ENCODE measurements at places on chromosomes 6 and 20.
A peak's percentile ranks its signal among the peaks of the same experiment; 100 is the strongest.

- DNase-seq: no peak
Measured at GRCh38 chr20:17495826-17496225, 35.4 kb downstream of the BFSP1 start.

DNA sequence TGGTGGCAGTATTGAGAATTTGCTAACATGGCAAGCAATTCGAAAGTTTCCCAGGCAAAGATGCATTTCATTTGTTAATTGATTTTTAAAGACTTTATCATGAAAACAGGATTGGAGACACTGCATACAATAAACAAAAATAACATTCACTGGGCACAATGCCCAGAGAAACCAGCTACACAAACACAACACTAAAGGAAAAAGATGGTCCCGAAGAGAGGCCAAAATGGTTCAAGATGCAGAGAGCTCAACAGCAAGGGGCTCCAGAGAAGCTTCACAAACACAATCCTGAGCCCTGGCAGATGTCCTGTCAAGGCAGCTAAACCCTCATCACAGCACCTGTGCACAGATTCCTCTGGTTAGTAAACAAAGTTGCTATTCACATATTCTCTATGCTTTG, 79.3 kb downstream of the INSM1 start:
- DNase-seq: no peak

GRCh38 chr20:43914311-43915210, at the start of gene TOX2:
TSS of gene TOX2 (plus strand) at chr20:43914852. CDS start at chr20:43914892, 40 bp downstream.
- no peak for DNase-seq

DNA sequence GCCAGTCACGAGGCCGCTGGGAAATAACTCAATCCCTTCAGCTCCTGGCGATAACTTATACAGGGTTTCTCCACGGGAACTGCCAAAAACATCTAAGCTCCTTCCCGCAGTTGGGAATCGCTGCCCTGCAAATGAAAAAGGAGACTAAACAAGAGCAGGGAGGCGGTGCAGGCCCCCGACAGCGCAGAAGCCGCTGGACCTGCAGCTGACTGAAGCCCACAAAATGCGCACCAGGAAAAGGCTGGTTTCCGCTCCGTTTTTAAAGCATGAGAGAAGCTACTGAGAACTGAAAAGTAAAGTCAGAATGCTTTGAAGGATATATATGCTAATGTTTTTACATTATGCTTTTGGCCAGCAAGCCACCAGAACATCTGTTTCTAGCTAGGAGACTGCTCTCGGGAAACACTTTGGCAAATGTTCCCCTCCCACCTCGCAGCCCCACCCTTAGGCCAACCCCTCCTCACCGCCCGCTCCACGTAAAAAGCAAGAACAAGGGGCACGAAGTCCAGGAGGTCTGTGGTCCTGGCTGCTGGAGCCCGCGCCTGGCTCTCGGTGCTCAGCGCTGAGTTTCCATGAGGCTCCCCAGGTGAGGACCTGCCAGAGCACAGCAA, 90.5 kb downstream of the SOD2 start:
- DNase-seq: no peak

GRCh38 chr6:75205776-75206575, at the start of gene COL12A1:
TSS of gene COL12A1 (minus strand) at chr6:75206053. CDS start at chr6:75202792, 3,261 bp downstream.
- DNase-seq: peak; percentile 99

DNA sequence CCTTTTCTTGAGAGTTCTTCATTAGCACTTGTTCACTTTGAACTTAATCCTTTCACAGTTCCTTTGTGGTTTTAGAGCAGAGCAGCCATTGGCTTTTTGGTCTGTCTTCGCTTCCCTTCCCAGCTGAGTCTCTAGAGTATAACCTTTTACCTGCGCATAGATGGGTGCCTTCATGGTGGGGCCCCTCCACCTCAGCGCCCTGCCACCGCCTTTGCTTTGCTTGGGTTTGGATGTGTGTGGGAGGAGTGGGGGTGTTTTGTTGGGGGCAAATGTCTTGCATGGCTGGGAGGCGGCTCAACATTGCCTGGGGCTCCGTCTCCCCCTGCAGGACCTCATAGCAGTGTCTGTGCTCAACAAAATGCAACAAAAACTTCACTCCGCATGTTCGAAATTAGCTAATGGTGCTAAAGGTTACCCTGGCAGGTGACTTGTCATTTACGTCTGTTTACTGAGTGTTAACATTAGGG, 11.9 kb downstream of the PYGB start:
- no peak for DNase-seq

- DNase-seq: no peak
Measured at GRCh38 chr6:30547454-30547853, 8.8 kb downstream of the GNL1 start.

DNA sequence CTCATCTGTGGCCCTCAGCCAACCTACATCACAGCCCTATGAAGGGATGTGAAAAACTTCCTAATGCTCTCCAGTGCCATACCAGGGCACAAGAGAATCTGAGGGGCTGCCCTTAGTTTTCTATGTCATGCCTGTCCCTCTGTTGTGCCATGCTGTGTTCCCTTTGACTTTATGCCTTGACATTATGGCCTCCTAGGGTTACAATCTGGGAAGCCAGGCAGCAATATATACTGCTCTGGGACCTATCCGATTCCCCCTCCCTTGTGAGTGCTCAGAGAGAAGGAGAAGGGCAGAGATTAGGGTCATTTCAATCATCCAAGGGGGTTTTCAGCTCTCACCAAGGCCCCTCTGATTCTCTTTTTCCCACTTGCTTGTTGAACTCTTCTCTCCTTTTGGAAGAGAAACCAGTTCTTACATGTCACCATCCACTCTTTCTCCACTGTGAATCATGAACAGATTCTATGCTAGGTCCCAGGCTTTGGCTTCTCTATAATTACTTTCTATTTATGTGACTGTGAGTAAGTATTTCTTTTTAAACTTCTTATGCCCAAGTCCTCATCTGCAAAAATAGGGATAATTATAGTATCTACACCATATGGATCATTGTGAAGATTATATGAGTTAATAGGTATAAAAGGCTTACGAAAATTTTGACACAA, 14.2 kb upstream of the FRK start:
- DNase-seq: no peak

DNA sequence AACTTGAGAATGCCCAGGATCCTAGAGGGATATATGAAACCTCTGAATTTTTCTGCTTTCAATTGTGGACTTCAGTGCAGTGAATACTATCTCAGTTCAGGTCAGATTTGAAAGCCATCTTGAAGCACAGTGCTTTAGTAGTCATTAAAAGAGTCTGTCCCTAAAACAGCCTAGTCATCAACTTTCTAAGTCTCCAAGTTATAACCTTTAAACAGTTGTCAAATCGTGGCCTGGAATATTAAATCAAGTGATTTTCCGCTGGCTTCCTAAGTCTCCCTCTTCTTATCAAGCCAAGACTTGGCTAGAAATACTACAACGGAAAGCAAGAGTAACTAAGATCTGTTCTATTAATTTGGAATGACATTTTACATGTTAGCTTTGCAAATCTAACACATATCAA, 45.8 kb downstream of the SCML4 start:
- no peak for DNase-seq

GRCh38 chr6:143333081-143333480, 117.4 kb downstream of the ADAT2 start:
- no peak for DNase-seq

DNA sequence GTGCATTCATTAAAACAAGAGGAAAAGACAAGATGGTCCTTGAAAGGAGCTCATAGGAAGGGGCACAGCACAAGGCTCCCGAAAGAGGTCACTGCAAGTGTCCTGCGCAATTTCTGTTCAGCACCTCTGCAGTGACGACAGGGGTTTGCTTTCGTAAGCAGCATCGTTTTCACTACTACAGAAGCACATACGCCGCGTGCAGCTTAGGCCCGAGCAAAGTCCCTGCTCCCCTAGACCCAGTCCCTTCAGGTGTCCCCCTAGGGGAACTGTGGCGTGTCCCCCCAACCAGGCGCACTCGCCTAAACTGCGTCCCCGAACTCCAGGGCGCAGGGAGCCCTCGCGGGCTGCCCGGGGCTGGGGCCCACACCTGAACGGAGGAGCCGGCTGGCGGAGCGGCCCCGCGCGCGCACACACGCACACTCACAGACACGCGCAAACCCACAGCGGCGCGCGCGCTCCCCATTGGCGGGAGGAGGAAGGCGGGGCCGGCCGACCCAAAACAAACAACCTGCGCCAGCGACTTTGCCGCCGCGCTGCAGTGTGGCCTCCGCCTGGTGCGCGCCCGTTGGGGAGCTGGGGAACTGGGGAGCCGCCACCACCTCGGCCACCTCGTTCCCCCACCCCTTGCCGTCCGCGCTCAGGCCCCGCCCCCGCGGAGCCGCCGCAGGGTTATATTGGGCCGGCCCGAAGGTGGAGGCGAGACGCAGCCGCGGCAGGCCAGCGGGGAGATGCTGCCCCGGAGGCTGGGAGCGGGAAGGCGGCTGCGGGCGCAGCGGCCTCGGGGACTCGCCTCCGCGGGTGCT, at the start of gene FOXQ1:
TSS of gene FOXQ1 (plus strand) at position 699 of the 803 bp plus-strand sequence. CDS start 607 bp downstream, outside the sequence.
- no peak for DNase-seq

GRCh38 chr6:154331750-154332149, 24.9 kb downstream of the IPCEF1 start:
- DNase-seq: no peak

DNA sequence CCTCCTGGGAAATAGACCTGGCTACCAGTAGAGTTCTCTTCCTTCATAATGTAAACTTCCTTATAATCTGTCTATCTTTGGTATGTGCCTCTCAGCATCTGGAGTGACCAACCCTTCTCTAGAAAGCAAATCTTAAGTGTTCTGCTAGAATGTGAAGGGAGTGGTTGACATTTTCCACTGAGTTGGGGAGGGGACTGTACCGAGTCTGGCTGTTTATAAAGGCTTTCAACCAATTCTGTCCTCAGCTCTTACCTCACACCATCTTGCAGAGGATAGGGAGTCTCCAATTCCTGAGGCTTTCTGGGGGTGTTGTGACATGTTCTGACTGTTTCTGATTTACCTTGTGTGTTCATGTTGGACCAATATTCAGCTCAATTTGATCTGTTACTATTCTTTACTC, 39.6 kb downstream of the FAM217A start:
- DNase-seq: no peak

GRCh38 chr6:37095997-37096396, 74.0 kb upstream of the PIM1 start:
- DNase-seq: no peak

DNA sequence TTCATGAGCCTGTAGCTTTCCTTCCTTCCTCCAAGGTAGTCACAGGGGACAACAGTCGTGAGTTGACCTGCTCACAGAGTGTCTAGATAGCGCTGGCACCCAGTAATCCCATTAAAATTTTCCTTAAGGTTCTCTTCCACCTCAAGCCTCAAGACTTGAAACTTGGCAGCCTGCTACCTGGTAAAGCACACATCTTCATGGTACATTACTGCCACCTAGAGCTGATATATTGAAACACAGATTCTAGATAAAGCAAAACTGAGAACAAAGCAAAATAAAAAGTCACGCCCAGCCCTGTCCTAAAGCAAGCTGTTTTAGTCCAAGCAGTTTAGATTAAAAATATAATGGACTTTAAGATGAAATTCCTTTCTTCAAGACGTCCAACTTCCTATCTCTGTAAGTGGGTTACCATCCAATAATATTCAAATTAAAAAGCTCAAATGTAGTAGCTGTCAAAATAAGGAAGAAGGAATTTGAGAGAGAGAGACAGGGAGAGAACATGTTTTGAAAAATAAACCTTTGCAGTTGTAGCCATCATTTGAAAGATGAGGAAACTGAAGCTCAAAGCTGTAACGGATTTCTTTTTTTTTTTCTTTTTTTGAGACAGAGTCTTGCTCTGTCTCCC, 50.7 kb upstream of the CD83 start:
- no peak for DNase-seq

- DNase-seq: no peak
Measured at GRCh38 chr20:59047938-59048680, 5.5 kb upstream of the PRELID3B start.

DNA sequence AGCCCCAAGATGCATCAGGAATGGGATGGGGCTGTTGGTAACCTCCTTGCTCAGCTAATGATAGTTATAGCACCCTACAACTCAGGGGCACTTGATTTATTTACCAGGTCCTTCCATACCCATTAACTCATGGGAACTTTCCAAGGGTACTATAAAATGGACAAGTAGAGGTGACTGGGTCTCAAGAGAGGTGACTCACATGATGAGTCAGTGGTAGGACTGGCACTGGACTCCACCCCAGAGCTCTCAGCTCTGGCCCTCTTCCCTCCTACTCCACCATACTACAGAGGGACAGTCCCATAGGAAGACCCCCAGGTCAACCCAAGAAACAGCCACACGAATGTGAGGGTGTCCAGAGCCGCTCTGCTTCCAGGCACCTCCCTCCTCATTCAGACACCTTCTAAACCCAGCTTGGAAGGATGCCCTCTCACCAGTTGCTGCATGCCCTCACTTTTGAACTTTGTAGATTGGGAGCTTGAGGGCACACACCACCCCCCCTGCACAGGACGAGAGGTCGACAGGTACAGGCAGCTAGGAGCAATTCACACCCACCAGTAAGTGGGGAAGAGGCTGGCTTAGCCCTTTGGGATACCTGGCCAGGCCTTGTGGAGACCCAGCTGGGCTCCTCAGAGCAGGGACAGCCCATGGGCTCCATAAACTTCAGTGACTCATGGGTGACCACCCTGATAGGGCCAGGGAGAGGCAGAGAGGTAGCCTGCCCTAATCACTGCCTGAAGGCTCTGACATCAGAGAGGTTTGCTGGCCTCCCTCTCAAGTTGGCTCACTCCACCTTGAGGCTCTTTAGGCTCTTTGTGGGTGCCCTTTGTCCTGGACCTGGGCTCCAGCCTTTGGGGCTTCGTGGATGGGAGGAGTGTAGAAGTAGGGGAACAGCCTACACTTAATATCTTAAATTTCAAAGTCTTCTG, 81.6 kb upstream of the MLN start:
- no peak for DNase-seq

DNA sequence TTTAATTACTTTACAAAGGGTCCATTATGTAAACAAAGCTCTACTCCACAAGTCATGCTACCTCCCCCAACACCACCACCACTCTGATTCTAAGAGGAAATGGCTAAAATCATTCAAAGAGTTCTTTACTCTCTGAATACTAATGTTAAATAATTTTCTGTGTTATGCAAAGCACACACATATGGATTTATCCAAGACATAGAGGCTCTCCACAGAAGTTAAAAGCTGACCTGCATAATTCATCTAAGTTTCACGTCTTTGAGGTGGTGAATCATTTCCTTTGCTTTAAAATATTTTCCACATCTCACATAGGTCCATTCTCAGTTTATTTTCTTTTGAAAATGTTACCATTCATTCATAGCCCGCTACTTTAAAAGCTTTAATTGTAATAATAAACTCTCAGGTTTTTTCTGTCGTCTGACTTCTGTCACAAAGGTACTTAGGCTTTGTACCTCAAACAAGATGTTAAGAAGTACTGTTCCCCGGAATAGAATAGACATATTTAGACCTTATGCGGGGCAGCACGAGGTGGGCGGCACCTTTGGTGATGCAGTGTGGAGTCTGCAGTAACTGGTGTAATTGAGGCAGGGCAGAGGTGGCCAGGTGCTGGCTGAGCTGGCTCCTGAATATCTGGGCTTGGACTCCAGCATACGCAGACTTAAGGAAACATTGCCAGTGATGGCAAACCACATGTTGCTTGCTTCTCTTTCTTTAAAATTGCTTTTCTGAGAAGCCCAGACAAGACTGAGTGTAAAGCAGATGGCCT, 55.8 kb downstream of the KIF6 start:
- DNase-seq: no peak

- DNase-seq: no peak
Measured at GRCh38 chr6:168589275-168589674, 148.3 kb downstream of the SMOC2 start.

GRCh38 chr6:12034837-12035236, 22.7 kb downstream of the HIVEP1 start:
- no peak for DNase-seq

GRCh38 chr6:16773362-16773761, 12.1 kb upstream of the ATXN1 start:
- DNase-seq: no peak

- DNase-seq: no peak
Measured at GRCh38 chr6:25266456-25267100, 12.6 kb upstream of the CARMIL1 start.

- DNase-seq: no peak
Measured at GRCh38 chr20:10005885-10006284, 28.9 kb upstream of the ANKEF1 start.

Measured in chondrocyte (in vitro differentiated cells).